ENCODE measurements at places on chromosomes 16 and 17.

- no peak for DNase-seq
Measured at GRCh38 chr16:21227866-21228265, 5.6 kb upstream of the ANKS4B start.

GRCh38 chr17:61822326-61823285, 40.7 kb downstream of the BRIP1 start:
- no peak for DNase-seq

- no peak for DNase-seq
Measured at GRCh38 chr17:1274245-1274608, 4.0 kb downstream of the BHLHA9 start.

DNA sequence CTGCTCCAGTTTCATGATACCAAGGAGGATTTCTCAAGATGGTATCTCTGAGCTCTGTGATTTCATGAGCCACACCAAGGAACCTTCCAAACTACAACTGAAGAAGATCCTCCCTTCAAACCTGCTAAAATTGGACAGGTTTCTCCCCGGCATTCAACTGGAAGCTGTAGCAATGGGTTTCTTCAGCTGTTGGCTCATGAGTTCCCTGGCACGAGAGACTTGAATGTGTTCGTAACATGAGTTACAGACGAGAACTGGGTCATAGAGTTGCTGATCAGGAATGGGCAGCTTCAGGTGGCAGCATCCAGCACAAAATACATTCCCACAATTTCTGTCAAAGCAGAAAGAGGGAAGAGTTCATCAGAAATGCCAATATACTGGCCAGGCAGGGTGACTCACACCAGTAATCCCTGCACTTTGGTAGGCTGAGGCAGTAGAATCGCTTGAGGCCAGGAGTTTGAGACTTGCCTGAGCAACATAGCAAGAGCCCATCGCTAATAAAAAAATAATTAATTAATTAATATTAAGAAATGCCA, 3.4 kb upstream of the HSF5 start:
- DNase-seq: no peak

- no peak for DNase-seq
Measured at GRCh38 chr17:82200135-82200534, 12.5 kb downstream of the CCDC57 start.

- no peak for DNase-seq
Measured at GRCh38 chr16:67525176-67525860, 3.3 kb upstream of the RIPOR1 start.
